ENCODE measurements at places on chromosomes 4 and X.

- no peak for DNase-seq
These were observed 639.5 kb upstream of the AADAT start for GRCh38 chr4:170729236-170729635.

GRCh38 chr4:18213576-18214198 lies 192.1 kb upstream of the LCORL start:
- DNase-seq: no peak

GRCh38 chr4:113962016-113962347 lies 17.5 kb downstream of the ARSJ start:
- no peak for DNase-seq

DNA sequence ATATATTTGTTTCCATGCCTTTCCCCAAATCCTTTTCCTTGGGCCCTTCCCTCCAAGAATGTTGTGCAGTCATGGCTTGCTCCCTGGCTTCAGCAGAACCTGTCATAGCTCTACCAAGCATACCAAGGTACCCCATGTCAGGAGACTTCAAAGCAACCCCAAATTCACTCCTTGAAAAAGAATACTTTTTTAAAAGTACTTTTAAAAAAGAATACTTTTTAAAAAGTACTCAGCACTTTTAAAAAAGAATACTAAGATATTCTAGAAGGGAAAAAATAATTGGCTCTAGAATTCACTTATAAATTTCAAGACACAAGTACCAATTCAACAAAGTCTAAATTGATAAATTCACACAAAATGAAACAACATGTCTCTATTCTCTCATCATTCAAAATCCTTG lies 76.0 kb downstream of the NR3C2 start:
- DNase-seq: no peak

GRCh38 chrX:10507181-10507580 lies 113.2 kb downstream of the MID1 start:
- no peak for DNase-seq

Data from omental fat pad (tissue), 4 donors.